ENCODE measurements at places on chromosomes 6 and 20.

GRCh38 chr20:48698507-48699267 lies 129.1 kb downstream of the PREX1 start:
- DNase-seq: no peak

GRCh38 chr6:11732036-11732631 lies 46.5 kb downstream of the ADTRP start:
- DNase-seq: peak; percentile 51

- no peak for DNase-seq
Observed at GRCh38 chr20:34210271-34210670, 31.0 kb upstream of the ASIP start.

DNA sequence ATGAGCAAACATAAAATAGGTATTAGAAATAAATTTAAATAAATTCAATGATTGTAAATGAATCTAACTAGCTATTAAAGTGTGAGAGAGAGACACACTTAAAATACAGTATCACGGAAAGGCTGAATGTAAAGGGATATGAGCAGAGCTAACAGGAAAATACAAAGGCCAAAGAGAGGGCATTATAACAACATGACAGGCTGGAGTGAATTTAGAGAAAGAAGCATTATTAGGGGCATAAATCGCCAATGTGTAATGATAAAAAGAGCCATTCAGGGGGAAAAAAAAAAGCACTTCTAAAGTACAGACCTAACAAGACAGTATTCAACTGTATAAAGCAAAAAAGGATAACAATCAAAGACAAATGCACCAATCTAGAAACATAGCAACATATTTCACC lies 28.1 kb downstream of the DACT2 start:
- DNase-seq: no peak

- no peak for DNase-seq
Observed at GRCh38 chr6:77036400-77036799, 426.9 kb downstream of the HTR1B start.

- DNase-seq: no peak
Observed at GRCh38 chr6:156689656-156690055, 87.5 kb upstream of the ARID1B start.

GRCh38 chr6:2810092-2810671 lies 31.5 kb downstream of the SERPINB1 start:
- DNase-seq: peak; percentile 35

- no peak for DNase-seq
Observed at GRCh38 chr6:157632821-157633220, 190.2 kb upstream of the SNX9 start.

GRCh38 chr6:34671801-34672656 lies 24.5 kb downstream of the ILRUN start:
- DNase-seq: peak; percentile 61

GRCh38 chr6:82365016-82365795 lies 1.6 kb downstream of the TPBG start:
- DNase-seq: peak; percentile 37

DNA sequence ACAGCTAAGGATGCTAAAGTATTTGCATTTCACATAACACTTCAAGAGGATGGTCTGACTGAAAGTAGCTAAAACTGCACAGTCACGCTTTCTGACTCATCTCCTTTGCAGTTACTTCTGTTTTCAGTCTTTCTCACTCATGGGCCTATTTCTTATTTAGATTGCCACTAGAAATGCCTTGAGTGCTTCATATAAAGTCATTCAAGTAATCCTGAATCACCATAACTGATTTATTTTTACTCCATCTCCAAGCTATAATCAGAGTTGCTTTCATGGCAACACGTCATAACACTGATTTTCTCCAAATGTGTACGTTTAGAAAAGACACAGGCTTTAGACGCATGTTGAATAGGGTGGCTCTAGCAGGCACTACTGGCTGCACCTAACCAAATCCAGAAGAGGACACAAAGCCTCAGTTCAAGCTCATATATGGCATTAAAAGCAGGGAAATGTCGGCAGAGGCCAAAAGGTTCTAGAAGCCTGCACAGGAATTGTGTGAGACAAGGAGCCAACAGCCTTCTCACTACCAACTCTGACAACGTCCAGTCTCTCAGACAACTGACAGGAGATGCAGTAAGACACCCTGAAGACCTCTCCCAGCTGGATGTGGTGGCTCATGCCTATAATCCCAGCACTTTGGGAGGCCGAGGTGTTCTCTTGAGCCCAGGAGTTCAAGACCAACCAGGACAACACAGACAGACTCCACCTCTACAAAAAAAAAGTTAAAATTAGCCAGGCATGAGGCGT lies 64.1 kb upstream of the BEND6 start:
- DNase-seq: no peak

GRCh38 chr20:13009682-13010406 lies 1.1 kb downstream of the SPTLC3 start:
- peak; percentile 6 for DNase-seq

GRCh38 chr20:37072293-37073196 lies 23.3 kb downstream of the RBL1 start:
- no peak for DNase-seq

- DNase-seq: no peak
Observed at GRCh38 chr6:71349395-71349794, 60.8 kb downstream of the OGFRL1 start.
